ENCODE measurements at places on chromosomes 12 and 14.

DNA sequence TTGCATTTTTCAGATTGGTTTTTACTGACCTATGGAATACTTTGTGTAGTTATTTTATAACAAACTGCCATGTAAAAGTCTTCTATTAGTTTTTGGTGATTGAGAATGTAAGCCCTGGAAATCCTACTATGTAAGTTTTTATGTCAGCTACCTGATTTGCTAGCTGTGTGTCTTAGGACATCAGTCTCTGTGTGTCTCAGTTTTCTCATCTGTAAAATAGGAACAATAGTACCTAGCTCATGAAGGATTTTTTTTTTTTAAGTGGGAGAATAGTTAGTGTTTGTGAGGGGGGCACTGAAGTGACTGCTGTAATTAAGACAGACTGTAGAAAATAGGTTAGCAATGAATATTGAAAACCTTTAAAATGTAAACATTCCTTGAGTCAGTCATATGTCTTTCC lies 51.9 kb upstream of the KCNMB4 start:
- no peak for DNase-seq

DNA sequence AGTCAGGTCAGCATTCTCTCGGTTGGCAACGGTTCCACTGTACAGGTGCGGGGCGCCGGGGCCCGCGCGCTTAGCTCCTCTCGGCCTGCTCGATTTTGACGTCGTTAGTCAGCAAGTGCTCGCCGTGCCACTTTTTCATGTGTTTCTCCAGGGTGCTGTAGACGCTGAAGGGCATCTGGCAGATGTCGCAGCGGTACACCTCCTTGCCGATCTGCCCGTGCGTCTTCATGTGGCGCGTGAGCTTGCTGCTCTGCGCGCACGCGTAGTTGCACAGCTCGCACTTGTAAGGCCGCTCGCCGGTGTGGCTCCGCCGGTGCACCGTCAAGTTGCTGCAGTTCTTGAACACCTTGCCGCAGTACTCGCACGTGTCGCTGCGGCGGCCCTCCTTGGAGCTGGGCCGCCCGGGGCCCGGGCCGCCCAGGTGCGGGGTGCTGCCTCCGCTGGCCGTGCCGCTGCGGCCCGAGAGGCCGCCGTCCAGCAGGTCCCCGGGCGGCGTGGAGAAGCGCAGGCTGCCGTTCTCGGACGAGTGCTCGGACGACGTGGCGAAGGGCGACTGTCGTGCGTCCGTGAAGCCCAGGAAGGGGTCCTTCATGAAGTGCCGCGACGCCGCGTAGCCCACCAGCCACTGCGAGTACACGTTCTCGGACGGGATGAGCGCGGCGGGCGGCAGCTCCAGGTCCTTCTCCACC lies 97.8 kb downstream of the BCL11B start:
- DNase-seq: no peak

GRCh38 chr12:125254236-125254635 lies 189.0 kb downstream of the AACS start:
- DNase-seq: no peak

DNA sequence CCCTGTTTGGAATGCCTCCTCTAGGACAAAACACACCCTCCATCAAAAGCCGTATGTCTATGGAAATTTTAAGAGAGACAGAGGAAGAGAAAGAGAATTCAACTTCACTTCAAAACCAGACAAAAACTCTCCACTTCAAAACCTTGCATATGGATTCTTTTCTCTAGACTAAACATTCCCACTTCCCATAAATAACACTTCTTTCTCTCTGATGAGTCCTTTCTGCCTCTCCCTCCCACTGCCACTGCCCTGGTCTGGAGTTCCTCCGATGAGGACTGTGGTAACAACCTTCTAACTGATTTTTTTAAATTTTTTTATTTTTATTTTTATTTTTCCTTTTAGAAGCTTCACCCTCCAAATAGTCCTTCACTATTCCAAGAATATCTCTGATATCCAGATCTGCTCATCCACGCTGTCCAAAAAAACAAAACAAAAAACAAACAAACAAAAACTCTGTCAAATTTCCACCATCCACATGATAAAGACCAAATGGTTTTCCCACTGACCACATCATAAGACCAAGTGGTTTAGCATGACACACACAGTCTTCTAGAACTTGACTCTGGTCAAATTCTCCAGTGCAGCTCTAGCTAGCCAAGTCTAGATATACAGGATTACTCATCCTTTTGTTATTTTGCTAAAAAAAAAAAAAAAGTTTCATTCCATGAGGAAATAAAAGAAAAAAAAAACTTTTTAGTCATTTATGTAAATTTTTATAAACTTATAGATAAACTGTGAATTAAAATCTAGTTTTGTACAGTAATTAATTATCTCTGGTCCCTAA lies 256.0 kb downstream of the PPFIA2 start:
- peak; percentile 27 for DNase-seq

- DNase-seq: peak; percentile 1
These were observed 1031.8 kb downstream of the GALC start for GRCh38 chr14:86961106-86961716.

DNA sequence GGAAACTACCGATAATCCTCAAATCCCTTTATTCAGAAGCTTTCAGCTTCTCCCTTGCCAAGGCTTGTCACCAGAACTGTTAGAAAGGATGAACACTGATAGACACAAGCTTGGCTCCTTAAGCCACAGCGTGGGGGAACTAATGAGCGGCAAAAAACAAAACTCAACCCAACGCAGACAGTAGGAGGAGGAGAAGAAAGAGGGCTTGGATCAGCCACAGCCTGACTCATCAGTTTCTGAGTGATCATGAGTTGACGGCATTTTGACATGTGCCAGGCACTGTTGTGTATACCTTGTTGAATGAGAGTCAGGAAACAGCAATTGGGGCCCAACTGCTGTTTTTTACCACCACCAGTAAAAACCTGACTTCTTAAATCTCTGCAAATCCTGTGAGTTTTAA lies 23.7 kb downstream of the PLXNC1 start:
- DNase-seq: no peak

DNA sequence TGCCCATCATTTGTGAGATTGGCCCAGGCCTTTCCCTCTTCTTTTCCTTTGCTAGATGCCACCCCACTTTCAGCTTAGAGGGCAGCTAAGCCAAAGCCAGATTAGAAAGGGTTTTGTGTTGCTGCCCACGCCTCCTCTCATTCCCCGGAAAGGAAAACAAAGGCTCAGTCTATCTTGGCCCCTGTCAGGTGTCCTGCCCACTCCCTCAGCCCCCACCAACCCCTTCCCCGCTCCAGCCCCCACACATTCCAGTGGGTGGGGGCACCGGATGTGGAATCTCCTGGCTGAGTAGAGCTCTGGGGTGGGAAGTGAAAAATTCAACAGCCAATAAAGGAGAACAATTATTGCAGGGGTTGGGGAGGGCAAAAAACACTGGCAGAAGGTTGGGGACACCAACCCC lies 2.2 kb downstream of the BLOC1S1 start:
- DNase-seq: peak; percentile 85

DNA sequence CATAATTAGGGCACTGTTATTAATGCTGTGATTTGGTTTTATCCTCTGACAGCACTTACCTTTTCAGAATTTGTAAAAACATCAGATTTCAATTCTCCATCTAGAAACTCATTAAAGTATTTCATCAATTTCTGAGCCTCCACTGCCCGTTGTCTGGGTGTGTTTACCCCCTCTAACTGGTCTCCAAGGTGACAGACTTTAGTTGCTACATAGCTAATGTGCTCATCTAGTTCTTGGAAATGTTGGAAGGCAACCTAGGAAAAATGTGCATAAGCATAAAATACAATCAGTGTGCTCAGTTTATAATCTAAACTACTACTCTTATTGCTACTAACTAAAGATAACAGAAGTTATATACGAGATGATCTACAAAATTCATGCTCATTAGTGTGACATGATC lies 24.6 kb downstream of the EXOC5 start:
- DNase-seq: peak; percentile 8

- DNase-seq: peak; percentile 29
These were observed 37.1 kb upstream of the OR5AU1 start for GRCh38 chr14:21192875-21193535.

DNA sequence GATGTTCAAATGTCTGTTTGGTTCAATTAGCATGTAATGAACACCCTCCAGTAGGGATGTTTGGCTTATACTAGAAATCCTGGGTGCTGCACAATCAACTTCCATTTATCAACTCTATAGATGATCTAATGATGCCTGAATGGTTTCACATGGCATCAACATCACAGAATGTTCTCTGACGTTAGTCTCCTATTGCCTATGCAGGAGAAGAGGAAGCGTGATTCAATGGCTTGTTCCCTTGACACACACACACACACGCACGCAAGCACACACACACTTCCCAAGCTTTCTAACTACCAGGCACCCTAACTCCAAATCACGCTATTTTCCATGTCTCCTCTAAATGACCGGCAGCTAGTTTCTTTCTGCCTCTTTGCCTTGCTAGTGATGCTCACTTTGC lies 49.3 kb downstream of the PKP2 start:
- DNase-seq: no peak

GRCh38 chr12:65306366-65307168 lies 28.1 kb downstream of the MSRB3 start:
- DNase-seq: peak; percentile 63

DNA sequence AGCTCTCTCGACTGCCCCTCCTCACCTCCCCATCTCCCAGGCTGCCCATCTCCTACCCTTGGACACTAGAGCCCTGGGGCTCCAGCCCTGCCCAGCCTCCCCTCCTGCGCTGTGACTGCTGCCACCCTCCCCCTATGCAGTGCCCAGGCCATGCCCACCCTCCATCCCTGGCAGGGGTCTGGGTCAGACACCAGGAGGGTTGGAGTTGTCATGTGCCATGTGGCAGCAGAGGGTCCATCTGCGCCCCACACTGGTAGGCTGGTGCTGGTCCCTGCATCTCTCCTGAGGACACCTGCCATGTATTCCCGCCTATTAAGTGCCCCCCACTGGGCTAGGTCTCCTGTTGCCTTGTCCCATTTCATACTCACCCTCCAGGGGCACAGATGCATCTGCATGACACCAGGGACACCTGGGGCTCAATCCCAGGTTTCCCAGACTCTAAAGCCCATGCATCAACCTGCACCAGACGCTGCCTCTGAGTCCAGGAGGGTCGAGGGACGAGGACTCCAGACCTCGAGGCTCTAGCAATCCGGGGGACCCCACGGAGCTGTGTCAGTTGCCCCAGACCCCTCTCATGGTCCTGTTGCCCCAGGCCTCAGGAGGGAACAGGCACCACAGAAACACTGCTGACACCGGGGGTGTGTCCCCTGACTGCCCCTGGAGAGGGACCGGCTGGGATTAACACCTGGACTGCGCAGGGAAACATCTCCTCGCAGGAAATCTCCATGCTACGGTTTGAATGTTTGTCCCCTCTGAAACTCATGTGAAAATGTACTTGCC lies 23.4 kb upstream of the SFSWAP start:
- DNase-seq: no peak

DNA sequence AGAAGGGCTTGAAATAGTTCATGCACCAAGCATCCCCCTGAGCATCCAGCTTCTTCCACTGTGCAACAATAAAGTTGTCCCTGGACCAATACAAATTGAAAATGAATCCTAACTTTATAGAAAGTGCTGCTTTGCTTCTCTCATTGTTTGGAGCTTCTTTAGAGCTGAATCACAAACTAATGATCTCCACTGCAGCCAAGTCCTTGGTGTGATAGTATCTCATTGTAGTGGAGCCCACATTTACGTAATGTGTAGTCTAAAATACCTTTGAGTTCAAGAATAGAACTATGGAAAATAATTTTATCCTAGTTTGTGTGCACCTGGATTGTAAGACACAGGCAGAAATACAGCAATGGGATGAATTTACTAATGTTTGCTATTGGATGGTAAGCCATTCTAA lies 319.9 kb downstream of the EGLN3 start:
- no peak for DNase-seq

DNA sequence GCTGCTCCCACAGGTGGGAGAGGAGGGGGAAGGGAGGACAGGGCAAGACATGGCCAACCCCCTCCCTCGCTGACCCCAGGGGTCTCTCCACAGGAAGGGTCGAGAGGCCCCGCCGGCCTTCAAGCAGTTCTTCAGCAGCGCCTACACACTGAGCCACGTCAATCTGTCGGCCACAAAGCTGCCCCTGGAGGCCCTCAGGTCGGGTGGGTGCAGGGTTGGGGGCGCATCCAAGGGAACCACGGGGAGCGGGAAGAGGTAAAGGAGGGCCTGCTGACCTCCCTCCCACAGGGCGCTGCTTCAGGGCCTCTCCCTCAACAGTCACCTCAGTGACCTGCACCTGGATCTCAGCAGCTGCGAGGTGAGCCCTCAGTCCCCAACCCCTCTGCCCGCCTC lies 6.1 kb downstream of the CARMIL3 start:
- no peak for DNase-seq

- no peak for DNase-seq
These were observed 1.7 kb upstream of the FAM181A start for GRCh38 chr14:93925374-93925895.

- DNase-seq: no peak
These were observed 743.4 kb downstream of the RPS29 start for GRCh38 chr14:48842785-48843184.

DNA sequence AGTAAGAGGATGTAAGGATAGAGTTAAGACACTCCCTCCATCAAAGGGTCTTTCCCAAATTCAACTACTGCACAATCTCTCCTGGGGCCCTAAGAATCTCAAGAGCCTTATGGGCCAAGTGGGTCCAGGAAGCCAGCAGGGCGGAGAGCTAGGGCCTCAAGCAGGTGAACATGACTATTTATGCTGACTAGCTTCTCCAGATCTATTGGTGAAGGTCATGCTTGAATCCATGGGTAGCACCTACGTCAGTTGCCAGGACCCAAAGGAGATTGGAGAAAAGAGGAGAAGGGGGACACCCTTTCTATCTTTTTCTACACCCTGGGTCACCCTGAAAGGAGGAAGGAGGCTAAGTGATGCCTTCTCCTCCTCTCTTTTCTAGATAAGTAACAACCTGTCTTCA lies 534.2 kb upstream of the MIS18BP1 start:
- DNase-seq: no peak

DNA sequence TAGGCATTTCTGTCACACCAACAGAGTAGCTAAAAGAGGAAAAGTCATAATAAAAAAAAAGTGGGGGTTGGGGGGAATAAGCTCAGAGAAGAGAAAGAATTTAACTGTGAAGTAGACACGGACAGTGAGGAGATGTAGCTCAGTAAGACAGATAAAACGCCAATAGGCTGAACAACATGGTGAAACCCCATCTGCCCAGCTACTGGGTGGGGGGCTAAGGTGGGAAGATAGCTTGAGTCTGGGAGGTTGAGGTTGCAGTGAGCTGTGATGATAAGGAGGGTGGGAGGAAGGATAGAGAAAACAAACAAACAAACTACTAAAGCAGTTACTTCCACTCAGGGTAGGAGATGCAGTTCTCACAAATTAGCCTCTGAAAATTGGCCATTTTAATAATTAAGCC lies 25.0 kb downstream of the HECTD4 start:
- DNase-seq: no peak

DNA sequence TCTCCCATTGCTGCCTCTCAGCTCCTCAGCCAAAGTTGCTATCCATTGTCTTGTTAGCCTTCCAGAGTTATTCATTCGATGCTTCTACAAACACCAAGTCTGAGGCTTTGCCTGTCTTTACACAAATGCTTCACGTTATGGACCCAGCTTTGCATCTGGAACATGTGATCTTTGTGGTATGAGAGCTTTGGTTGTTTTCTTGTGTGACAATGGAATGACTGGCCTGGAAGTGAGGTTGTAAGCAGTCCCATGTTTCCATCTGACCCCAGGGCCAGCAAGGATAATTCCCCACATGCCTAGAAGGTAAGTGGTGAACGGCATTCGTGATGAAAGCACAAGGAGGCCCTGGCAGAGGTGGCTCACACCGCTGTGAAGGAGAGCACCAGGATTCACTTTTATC lies 866.7 kb upstream of the TMEM132C start:
- peak; percentile 30 for DNase-seq

- no peak for DNase-seq
These were observed 75.2 kb downstream of the TTC9 start for GRCh38 chr14:70716958-70717357.
